Fibroblast of the conjunctiva (primary cell): ENCODE measurements at places on chromosomes 2 and 18.

GRCh38 chr2:77571545-77571944, 49.4 kb upstream of the LRRTM4 start:
- no peak for DNase-seq

- DNase-seq = no peak
These were observed 7.3 kb upstream of the COL3A1 start for GRCh38 chr2:188966728-188967440.

DNA sequence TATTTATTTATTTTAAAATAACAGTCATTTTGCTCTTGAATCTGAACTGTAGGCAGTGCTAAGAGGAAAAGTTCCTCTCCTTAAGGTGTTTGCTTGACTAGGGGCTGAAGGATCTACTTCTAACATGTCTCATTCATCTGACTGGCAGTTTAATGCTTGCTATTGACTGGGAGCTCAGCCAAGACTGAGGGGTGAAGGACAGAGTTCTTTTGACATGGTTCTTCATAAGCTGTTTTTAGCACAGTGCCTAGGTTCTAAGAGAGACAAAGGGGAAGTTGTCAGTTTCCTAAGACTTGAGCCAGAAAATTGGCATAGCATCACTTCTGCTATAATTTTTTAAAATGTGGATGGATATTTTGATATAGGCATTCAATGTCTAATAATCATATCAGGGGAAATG, 73.0 kb downstream of the COMMD1 start:
- no peak for DNase-seq

- no peak for DNase-seq
These were observed 4.8 kb upstream of the EFHD1 start for GRCh38 chr2:232628466-232629128.

DNA sequence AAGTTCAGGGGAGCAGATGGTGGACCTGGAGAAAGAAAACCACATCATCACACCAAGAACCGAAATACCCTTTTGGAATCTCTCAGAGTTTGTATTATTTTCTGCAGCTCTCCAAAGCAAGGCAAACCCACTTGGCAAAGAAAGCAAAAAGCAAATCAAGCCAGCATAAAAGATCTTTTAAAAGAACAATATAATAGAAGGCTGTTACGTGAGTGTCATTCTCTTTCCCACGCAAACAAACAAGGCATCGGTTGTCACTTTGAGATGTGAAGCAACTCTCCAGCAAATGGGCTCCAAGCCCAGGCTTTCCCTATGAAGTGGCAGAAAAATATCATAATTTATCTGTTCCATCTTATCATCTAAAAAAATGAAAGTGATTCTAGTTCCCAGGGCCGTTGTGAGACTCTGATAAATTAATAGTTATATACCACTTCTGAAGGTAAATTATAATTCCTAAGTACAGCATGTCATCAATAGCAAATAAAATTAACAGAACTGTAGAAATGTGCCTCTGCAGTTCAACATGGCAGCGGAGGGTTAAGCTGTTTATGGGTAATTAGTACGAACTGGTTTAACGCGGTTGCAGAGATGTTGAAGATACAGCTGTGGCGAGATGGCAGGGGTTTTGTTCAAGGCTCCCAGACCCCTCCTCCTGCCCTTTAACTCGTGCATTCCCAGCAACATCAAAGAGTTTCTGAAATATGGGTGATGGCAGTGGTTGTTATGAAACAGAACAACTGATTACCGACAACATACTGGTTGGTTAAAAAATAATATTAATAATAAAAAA, 89.2 kb downstream of the EPHA4 start:
- no peak for DNase-seq
